ENCODE measurements at places on chromosomes 3 and 15.

DNA sequence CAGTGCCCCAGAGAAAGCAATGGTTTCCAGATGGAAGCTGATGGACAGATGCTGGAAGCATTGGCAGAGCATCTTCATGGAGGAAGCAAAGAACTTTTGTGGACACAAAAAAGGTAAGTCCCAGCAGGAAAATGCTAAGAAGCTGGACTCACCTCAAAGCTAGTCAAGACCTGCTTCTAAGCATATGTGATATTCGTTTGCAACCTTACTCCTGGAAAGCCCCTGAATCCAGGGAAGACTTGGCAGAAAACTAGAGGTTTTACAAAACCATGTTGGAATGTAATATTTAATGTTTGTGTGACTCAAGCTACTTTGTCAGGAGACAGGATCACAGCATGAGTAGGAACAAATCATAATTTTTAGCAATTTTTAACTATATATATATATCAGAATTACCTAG is 288.2 kb downstream of the BCHE start:
- no peak for DNase-seq

GRCh38 chr15:62141643-62142588 is 23.2 kb downstream of the C2CD4B start:
- DNase-seq = no peak

GRCh38 chr3:176873261-176873660 is 324.0 kb downstream of the TBL1XR1 start:
- DNase-seq = no peak

- DNase-seq = no peak
Observed at GRCh38 chr3:66068255-66068654, 29.5 kb upstream of the MAGI1 start.

Measured in CD4-positive, alpha-beta T cell treated with Interleukin-6 for 4 hours (primary cell).